ENCODE measurements at places on chromosomes 4 and X. TPM values are rescaled to one million over a fixed set of nuclear protein-coding genes. Genes with fewer than 3 reads are reported as not detected.

DNA sequence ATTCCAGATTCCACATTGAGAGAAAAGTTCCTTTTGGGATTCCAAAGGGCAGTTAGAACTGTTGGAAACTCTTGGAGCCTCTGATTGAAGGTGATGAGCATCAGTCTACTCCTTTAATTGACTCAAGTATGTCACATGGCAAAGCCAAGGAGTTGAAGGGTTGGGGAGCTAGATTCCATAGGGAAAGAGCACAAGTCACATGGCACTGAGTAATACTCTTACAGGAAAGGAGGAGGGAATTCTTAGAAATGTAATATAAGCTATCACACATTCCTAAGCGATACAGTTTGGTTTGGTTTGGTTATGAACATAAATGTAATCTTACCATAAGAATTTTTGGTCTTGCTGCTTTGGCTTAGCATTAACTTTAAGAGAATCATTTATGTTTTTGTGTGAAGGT is 15.7 kb downstream of the SPCS3 start:
- no peak for DNase-seq

- DNase-seq = no peak
Observed at GRCh38 chr4:74873545-74874301, 59.2 kb upstream of the PARM1 start.

DNA sequence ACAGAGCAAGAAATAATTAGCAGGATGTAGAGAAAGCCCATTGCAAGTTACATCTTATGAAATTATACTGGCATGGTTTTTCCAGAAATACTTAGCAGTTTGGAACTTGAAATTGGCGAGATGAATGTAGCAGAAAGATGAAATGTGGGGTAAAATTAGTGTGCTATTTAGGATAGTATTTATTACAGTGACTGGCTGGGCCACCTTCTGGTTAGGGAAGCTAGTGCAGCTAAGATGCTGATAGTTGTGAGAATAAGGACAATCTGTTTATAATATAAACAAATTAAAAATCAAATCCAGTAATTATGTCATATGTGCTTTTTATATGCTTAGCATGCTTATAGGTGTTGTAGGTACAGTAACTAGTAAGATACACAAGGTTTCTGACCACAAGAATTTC is 74.8 kb downstream of the IL15 start:
- DNase-seq = no peak

- no peak for DNase-seq
Observed at GRCh38 chr4:123209436-123209835, 187.2 kb upstream of the SPRY1 start.

DNA sequence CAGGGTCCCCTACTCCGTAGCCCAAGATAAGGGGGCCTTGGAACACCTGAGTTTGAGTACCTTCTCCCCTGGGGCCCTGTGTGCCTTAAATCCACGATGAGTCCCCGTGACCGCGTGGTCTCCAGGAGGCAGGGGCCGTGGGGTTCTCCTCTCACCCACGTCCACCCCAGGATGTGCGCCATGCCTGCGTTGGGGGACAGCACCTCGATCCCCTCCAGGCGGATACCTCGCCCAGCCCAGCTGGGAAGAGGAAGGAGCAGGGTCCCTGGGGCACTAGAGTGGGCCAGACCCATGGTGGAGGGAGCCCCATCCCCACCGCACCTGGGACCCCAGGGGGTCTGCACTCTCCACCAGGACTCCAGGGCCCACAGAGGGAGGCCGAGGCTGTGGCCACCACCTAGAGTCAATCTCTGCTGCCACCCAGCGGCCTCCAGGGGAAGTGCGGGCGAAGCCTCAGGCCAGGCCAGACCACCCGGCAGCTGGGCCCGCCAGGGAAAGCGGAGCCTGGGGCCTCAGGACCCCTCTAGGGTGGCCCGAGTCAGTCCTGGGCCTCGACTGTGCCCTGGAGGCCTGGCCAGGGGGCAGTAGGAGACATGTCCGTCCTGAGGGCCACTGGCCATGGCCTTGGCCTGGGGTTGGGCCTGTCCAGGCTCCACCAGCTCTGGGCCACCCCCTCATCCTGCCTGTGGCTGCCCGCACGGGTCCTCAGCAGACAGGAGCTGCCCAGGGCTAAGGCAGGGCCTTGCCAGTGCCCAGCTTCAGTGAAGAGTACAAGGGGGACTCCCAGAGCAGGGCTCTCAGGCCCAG is 55.0 kb downstream of the FAM53A start:
- peak; percentile 73 for DNase-seq

GRCh38 chr4:5365071-5366008 is 314.1 kb downstream of the STK32B start:
- DNase-seq = no peak

- DNase-seq = no peak
Observed at GRCh38 chr4:149885896-149886295, 70.3 kb upstream of the IQCM start.

GRCh38 chr4:53059256-53059655 is 197.1 kb downstream of the RASL11B start:
- DNase-seq = no peak

GRCh38 chr4:39047681-39048080 is 14.4 kb upstream of the KLHL5 start:
- DNase-seq = no peak

GRCh38 chr4:10007793-10008608 is 13.3 kb downstream of the SLC2A9 start:
- no peak for DNase-seq

GRCh38 chr4:24689212-24689611 is 104.9 kb upstream of the DHX15 start:
- no peak for DNase-seq

DNA sequence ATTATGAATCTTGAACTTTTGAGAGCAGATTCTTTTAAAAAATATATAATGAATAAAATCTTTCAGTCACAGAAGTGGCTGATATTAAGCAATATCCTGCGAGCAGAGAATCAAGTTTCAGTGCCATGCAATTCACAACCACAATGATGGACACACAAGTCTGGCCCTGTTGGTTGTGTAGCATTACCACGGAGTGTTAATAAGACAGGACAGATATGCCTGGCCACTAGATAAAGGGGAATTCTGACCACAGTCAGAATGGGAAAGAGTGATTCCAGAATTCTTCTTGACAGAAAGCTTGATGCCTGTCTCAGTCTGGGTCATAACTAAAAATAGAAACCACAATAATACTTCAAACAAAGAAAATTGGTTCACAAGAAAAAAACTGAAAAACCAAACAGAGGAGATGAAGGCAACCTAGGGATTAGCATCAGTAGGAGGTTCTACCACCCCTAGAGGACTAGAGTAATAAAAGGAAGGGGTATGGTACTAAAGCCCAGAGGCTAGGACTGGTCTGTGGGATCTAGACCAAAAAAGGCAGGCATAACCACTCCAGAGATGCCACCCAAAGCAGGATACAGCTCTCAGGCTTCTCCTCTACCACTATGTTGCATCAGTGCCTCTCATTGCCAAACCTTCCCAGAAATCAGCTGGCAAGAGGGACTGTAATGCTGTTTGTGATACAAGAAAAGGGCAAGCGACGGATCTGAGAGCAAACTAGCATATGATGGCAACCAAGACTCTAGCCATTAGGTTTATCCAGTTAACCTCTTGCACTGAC is 59.0 kb downstream of the RNF150 start:
- no peak for DNase-seq

DNA sequence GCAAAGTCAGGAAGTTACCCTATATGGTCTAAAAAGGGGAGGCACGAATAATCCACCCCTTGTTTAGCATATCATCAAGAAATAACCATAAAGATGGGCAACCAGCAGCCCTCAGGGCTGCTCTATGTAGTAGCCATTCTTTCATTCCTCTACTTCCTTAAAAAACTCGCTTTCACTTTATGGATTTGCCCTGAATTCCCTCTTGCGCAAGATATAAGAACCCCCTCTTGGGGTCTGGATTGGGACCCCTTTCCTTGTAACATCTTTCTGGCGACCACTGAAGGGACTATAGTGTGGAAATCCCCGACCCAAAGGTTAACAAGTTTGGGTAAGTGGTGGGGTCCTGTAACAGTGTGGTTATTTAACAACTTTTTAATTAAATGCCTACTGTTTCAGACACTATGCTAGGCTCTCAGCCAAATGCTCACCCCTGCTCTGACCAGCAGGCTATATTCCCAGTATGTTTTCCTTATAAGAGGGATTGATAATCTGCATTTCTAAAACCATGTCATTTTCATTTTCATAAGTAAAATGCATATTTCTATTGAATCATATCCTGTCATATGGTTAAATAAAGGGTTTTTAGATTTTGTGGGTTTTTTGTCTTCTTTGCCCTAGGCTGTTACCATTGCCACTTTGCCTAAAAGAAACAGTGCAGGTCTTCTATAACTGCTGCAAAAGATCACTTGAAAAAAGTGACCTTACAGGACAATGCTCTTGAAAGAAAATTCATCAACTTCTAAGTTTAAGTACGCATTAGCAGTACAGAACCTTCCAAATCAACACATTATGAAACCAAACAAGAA is 41.5 kb downstream of the ANAPC10 start:
- no peak for DNase-seq

DNA sequence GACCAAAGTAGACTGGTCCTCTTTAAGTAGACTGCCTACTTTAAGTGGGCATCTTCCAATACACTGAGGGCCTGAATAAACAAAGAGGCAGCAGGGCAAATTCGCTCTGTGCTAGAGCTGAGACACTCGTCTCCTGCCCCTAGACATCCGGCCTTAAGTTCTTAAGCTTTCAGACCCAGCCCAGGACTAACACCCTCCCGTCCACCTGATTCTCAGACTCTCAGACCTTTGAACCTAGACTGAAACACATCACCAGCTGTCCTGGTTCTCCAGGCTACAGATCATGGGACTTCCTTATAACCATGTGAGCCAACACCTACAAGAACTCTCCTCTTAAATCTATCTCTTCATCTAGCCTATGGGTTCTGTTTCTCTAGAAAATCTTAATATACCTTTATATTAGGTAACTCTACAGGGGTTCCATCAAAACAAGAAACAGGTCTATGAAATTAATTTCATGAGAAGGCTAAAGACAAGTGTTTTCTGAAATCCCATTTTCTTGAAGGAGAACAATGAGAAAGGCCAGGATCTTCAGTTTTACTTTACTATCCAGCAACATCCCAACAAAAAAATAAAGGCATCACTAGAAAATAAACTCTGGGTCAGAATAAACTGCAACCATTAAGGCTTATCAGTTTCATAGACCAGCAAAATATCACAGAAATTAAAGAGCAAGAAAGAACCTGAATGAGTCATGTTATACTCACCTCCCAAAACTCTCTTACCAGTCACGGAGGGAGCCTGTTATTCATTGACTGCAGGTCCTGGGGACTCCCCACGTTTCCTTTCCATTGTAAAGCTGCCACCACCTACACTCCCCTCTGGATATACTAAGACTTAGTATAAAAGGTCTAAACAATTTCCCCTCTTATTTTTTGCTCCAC is 14.8 kb downstream of the ADGRA3 start:
- no peak for DNase-seq

GRCh38 chrX:48278958-48279357 is 23.8 kb downstream of the SSX1 start:
- no peak for DNase-seq

DNA sequence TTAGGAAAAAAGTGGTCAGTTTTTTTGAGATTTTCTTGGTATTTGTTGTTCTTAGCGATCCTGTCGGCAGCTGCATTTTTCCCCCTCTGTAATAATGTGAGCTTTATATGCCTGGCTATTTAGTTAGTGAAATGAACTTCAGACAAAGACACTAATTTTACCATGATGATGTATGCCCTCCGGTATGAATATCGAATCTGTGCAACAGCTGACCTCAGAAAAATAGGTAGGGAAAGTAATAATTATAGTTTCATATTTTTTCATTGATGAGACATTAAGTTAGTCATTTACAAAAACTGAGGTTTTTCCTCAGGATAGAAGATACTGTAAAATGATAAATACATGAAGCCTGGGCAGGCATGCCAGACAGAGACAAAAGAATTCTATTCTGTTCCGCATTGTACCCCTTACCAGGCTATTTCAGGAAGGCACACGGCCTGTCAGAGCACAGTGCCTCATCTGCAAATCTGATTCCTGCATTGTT is 155.8 kb downstream of the SHROOM3 start:
- no peak for DNase-seq

DNA sequence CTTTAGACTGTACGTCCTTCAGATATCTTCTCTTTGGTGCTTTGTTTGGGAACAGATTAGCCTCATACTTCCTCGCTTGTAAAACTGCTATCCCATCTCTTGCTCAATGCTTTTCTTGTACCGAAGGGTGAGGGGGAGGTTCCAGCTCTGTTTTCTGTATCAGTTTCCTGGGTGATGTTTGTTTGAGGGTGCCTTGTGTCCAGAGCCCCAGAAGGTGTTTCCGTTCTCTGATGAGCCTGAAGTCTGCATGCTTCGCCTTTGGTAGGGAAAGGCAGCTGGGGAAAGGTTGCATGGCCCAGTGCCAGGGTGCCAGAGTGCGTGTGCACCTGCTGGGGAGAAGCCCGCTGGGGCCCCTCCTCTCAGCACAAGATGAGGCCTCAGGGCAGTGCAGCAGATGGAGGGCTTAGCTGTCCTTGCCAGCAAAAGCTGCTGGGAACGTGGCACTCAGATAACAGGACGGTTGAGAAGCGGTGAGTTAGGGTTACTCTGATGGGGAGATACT is 73.7 kb downstream of the TBL1X start:
- peak; percentile 11 for DNase-seq

DNA sequence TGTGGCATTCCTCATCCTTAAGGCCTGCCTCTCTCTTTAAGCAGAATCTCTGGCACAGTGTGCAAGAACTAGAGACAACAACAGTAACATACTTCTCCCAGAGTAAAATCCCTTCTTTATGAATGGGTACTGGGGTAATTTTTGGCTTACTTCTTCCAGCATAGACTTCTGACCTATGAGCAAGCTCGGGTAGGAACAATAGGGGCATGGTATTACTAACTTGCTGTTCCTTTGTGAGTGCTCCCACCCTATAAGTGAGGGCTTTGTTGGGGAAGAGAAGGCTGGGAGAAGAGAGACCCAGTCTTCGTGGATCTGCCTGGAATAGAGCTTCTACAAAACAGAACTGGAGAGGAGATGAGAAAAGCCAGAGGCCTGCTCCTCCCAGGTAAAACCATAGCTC is 30.2 kb downstream of the CLDN2 start:
- DNase-seq = no peak

DNA sequence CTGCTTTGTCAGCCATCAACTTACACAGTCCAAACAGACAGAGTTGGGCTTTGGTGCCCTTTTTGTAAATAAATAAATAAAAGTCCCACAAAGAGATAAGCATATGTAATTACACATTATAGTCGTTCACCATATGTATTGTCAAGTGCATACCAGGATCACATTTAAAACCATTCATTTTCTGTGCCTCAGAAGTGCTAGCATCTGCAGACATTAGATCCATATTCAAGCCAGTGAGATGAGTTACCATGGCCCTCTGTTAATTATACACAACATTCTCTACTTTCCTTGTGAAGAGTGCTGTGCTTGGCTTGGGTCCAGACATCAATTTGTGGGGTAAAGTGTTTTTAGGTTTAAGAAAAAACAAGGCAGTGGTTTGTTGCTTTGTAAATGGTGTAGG is 76.8 kb downstream of the ENOX2 start:
- DNase-seq = no peak

EDA gene
- 1.4 TPM for total RNA-seq

PIN4 gene
- total RNA-seq = 1.1 TPM

FRAS1 gene
- not detected for total RNA-seq

PDE5A gene
- 0.25 TPM for total RNA-seq

RPL9 gene
- 3,433 TPM for total RNA-seq

DNAAF6 gene
- total RNA-seq = not detected

GATA1 gene
- total RNA-seq = not detected

NFKB1 gene
- 278 TPM for total RNA-seq

PTTG2 gene
- total RNA-seq = 1.4 TPM

DCX gene
- total RNA-seq = not detected

SRPK3 gene
- not detected for total RNA-seq

AP1S2 gene
- 10.9 TPM for total RNA-seq

STK32B gene
- total RNA-seq = not detected
